Cardiac septum (tissue), 1 donor: ENCODE measurements at places on chromosomes 2 and 18.

- no peak for DNase-seq
These were observed 26.6 kb downstream of the GULP1 start for GRCh38 chr2:188318161-188318749.

- peak; percentile 35 for DNase-seq
These were observed 75.9 kb downstream of the INHBB start for GRCh38 chr2:120421830-120422175.

- DNase-seq: no peak
These were observed 79.9 kb downstream of the PLCL1 start for GRCh38 chr2:197884252-197884651.

GRCh38 chr2:106695919-106696318, 190.0 kb downstream of the ST6GAL2 start:
- no peak for DNase-seq

DNA sequence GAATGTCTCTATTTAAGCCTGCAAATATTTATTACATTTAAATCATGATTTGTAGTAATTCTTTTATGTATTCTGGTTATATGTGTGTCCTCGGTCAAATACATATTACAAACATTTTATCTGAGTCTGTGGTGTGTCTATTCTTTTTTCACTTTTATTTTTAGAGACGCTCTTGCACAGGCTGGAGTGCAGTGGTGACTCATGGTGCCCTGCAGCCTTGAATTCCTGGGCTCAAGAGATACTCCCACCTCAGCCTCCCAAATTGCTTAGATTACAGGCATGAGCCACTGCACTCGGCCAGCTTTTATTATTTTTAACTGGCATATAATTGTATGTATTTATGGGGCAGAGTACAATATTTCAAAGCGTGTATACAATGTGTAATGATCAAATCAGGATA, 47.5 kb downstream of the ARID5A start:
- DNase-seq: no peak

DNA sequence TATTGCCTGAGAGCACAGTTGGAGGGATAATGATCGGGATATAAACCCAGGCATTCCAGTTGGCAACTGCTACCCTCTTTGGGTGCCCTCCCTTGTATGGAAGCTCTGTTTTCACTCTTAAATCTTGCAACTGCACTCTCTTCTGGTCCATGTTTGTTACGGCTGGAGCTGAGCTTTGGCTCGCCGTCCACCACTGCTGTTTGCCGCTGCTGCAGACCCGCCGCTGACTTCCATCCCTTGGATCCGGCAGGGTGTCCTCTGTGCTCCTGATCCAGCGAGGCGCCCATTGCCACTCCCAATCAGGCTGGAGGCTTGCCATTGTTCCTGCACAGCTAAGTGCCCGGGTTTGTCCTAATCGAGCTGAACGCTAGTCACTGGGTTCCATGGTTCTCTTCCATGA, 60.7 kb downstream of the HAUS1 start:
- no peak for DNase-seq
